ENCODE measurements at places on chromosomes 2 and 18.

DNA sequence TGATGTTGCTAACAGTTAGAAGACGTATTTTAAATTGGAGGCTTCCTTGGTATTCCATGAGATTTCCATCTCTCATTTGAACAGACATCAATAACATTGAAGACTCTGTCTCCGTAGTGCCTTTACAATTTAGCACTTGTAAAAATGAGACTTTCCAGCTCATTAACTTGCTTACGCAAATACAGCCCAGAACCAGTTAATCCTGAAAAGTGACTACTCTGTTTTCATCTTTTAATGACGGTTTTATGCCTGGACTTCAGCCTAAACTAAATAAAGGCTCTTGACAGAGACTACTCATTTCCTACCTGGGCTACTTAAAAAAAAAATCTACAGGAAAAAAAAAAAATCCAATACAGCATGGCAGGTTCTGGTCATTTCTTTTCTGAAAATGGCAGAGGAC lies 148.6 kb downstream of the LRATD1 start:
- no peak for DNase-seq

GRCh38 chr2:157874997-157875640 lies 1.0 kb downstream of the ACVR1 start:
- peak; percentile 80 for DNase-seq

DNA sequence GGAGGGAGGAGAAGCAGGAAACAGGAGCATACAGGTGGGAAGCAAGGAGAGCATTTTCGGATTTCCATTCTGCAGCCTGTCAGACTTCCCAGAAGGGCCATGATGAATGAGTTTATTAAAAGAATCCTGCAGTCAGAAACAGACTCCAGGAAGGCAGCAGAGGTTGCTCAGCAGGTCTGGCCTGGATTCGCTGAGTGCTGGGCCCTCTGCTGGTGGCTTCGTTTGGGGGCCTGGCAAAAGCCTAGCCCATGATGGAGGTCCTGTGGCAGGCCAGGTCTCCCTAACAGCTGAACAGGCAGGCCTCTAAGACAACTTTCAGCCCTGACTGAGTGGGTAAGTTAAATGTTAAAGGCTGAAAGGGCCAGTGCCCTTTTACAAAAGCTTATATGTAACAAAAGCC lies 108.2 kb upstream of the CAPN13 start:
- no peak for DNase-seq

- no peak for DNase-seq
Observed at GRCh38 chr2:50649626-50650402, 382.1 kb downstream of the NRXN1 start.

GRCh38 chr2:5696404-5696944 lies 4.3 kb downstream of the SOX11 start:
- DNase-seq = peak; percentile 73

DNA sequence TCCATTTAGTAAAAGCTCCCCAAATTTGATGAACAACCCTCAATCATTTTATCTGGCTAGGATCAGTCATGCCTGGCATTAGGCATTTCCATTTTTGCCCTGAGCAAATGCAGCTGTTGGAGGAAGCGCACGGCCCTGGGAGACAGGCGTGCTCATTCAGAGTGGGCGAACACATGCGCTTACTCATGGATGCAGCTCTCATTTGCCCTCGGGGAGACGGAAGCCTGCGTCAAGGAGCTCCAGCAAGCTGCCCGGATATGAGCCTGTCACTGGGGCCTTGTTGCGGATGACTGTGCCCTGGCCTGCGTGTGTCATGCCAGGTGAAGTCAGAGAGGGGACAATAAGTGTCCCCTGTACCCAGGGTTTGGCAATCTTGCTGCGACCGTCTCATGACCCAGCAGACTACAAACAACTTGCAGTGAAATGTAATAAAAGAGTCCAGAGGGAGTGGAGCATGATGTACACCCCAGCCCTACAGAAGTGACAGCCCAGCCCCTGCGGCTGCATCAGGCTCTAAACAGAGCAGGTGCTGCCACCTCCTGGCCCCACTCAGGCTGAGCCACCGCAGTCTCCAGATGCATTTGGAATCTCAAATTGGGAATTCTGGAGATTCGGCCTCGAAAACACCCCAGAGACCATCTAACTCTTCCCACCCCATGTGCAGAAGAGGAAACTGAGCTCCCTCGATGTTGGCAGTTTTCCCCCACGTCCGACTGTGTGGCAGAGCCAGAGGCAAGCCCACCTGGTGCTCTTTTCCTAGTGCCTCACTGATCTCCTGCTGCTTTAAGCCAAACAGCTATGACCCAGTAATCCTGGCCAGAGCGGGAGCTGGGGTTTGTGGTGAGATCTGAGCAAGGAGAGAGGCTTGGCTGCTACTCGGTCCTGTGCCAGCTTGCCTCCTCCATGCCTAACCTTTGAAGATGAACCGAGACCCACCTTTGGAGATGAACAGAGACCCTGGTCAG lies 105.0 kb upstream of the ALK start:
- peak; percentile 42 for DNase-seq

GRCh38 chr2:138209009-138209408 lies 244.7 kb downstream of the HNMT start:
- DNase-seq = no peak

All from left hindlimb (tissue), 1 donor.